Trophoblast cell (in vitro differentiated cells and primary cell): ENCODE measurements at places on chromosomes 2 and 18.

DNA sequence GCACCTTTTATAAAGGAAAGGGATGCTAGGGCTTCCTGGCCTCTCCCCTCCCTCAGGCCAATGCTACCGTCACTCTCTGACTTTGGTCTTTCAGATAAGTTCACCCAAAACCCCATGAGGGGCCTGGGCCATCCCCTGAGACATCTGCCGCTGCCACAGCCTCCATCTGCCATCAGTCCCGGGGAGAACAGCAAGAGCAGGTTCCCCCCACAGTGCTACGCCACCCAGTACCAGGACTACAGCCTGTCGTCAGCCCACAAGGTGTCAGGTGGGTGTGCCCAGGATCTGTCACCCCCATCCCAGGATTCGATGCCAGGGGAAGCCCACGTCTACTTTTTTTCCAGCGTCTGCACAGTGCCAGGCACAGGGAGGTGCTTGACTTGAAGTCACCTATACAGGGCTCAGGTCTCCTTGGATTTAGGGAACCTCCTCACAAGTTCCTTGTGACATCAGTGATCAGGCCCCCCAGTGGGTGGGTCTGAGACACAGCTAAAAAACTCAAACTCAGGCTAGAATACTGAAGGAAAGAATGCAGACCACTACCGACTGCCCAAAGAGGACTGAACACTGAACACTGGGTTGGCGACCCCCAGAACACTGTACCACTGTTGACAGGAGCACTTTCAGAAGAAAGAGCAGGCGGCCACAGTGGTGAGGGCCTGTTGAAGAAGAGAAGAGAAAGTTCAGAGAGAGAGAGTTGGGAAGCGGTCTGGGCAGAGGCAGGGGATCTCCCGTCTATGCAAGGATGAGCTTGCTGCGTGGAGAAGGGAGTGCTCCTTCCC lies 85.3 kb downstream of the EPAS1 start:
- H3K27me3 ChIP-seq = no peaks in the 10 kb centered on the region
- H3K4me1 ChIP-seq = peaks cover 3% of the 10 kb centered on the region
- peaks cover 75% of the 10 kb centered on the region for H3K36me3 ChIP-seq
- no peak overlapping the region for H3K27ac ChIP-seq
- no peak for DNase-seq

DNA sequence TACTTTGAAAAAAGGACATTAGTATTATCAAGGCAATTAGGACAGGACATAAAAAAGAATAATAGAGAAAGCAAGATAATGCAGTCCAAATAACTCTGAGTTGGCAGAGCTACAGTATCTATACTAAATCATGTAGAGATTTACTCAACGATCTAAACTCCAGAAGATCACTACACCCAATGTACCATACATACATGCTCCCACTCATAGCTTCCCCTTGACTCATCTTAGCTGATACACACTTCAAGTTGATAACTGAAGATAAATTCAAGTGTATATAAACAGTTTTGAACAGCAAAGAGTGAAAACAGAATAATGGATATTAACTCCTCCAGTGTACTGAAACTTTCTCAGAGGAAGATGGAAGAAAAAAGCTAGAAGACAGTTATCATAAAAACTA lies 78.5 kb downstream of the SESTD1 start:
- H3K4me1 ChIP-seq = no peaks in the 10 kb centered on the region
- H3K4me3 ChIP-seq = no peak overlapping the region
- H3K27me3 ChIP-seq = no peaks in the 10 kb centered on the region
- no peaks in the 10 kb centered on the region for H3K36me3 ChIP-seq

GRCh38 chr2:43305517-43305916 lies 79.1 kb upstream of the ZFP36L2 start:
- no peak for DNase-seq
- H3K27me3 ChIP-seq = no peaks in the 10 kb centered on the region
- no peaks in the 10 kb centered on the region for H3K36me3 ChIP-seq
- no peak overlapping the region for H3K4me3 ChIP-seq
- peaks cover 2% of the 10 kb centered on the region for H3K4me1 ChIP-seq
- no peak overlapping the region for H3K27ac ChIP-seq

DNA sequence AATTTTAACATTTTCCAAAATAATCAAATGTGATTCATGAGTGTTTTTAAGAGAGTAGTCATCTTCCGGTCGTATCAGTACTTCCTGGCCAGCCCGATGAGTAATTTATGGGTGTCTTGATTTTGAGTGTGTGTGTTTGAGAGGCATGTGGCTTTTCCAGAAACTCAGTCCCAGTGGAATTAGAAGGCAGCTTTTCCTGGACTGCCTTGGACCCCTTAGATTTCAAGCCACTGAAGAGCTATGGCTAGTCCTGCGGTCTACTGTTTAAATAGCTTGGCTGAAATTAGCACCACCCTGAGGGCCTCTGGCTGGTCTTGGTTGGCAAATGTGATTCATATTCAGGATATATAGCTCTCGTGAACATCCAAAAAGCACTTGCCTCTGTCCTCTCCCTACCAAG lies 59.4 kb downstream of the HK2 start:
- no peaks in the 10 kb centered on the region for H3K4me1 ChIP-seq
- no peak for DNase-seq
- no peaks in the 10 kb centered on the region for H3K27me3 ChIP-seq
- H3K36me3 ChIP-seq = peaks cover 9% of the 10 kb centered on the region
- H3K4me3 ChIP-seq = no peak overlapping the region

GRCh38 chr18:44830581-44830980 lies 149.9 kb downstream of the SETBP1 start:
- H3K4me3 ChIP-seq = no peak overlapping the region
- H3K27me3 ChIP-seq = no peaks in the 10 kb centered on the region
- H3K4me1 ChIP-seq = peaks cover 10% of the 10 kb centered on the region
- DNase-seq = no peak
- H3K36me3 ChIP-seq = no peaks in the 10 kb centered on the region
